Activated CD4-positive, alpha-beta T cell treated with anti-CD3 and anti-CD28 coated beads, Interleukin-2, amount 10 ng/mL, durations not matched to agents 7 days and 5 days (primary cell): ENCODE measurements at places on chromosomes 5 and 9. TPM values are rescaled to one million over a fixed set of nuclear protein-coding genes. Genes with fewer than 3 reads are reported as not detected.

The SNCAIP gene
- not detected for total RNA-seq

The SNAPC4 gene
- 10.8 TPM for total RNA-seq

GRCh38 chr9:121279776-121280388 lies 11.9 kb downstream of the GSN start:
- no peak for DNase-seq
- H3K27ac ChIP-seq: no peak overlapping the region
- peaks cover 6% of the 10 kb centered on the region for H3K4me1 ChIP-seq
- H3K36me3 ChIP-seq: no peaks in the 10 kb centered on the region
- H3K27me3 ChIP-seq: no peaks in the 10 kb centered on the region

DNA sequence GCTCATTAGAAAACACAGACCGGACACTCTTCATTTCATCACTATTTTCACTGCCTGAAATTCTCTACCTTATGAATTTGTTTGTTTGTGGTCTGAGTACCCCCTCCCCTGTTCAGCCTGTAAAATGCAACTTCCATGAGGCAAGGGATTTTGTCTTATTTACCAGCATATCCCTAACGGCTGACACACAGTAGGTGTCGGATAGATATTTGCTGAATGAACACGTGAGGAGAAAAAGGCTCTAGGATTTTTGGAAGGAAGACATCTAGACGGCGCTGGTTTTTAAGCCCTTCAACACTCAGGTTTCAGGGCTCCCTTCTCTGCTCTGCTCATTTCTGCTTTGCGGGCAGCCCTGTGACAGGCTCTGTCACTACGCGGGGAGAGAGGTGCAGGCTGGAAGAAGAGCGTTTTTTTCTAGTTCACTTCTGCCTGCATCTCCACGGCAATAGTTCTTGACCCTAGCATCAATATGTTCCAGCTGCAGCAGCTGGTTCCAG lies 41.0 kb downstream of the KCNMB1 start:
- H3K4me3 ChIP-seq: no peak overlapping the region
- no peaks in the 10 kb centered on the region for H3K4me1 ChIP-seq
- DNase-seq: no peak

- H3K36me3 ChIP-seq: no peaks in the 10 kb centered on the region
- no peaks in the 10 kb centered on the region for H3K27me3 ChIP-seq
- H3K4me3 ChIP-seq: no peak overlapping the region
Measured at GRCh38 chr9:107949061-107949460, 459.5 kb upstream of the KLF4 start.
